ENCODE measurements at places on chromosomes 6 and 20.

GRCh38 chr20:32462900-32463641 lies 104.9 kb downstream of the ASXL1 start:
- DNase-seq, result no peak

GRCh38 chr20:4681401-4681800 lies 40.3 kb upstream of the PRND start:
- DNase-seq, result no peak

DNA sequence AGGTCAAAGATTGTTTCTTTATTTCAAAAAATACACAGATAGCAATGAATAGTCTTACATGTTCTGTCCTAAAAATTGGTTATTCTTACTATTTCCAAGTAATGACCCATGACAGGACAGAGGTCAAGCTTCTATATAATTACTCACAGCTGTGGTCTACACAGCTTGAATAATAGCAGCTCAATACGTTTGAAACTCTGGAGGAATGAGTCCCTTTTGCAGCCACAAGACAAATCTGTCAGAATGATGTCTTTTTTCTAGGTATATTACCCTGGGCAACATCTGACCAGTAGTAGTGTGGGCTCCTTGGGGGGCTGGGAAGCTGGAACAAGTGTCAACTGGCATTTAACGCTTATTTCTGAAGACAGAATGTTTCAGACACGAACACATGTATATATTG lies 84.9 kb upstream of the HTR1B start:
- DNase-seq, result no peak

DNA sequence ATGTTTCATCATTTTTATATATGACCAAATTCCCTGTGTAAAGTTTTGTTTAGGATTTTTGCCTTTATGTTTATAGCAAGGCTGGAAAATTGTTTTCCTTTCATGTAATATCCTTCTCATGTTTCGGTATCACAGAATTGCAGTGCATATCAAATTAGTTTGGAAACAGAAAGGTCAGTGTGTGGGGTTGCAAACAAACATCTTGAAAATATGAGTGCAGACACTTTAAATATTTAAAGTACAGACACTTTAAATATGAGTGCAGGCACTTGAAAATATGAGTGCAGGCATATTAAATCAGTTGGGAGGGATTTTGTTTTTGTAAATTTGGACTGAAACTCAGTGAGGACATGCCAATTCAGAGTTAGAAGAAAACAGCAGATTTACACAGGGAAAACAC lies 6.5 kb downstream of the SLPI start:
- DNase-seq, result no peak

- no peak for DNase-seq
Observed at GRCh38 chr20:50014570-50015562, 32.1 kb downstream of the SNAI1 start.

- no peak for DNase-seq
Observed at GRCh38 chr6:16635810-16636602, 125.3 kb downstream of the ATXN1 start.

DNA sequence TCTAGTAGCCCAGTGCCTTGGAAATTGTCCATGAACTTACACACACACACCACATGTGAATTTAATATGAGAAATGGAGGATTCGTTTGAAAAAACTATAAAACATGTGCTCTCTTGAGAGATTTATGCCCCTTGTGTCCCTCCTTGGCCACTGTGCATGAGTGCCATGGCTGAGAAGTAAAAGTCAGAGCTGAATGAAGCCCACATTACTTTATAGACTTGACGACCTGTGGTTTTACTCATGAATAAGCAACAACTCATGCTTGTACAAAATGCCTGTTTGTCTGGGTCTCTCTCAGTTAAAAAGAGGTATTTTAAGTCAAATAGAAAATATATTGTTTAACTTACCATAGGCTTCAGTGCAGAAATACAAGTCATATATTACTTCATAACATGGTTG lies 102.7 kb downstream of the KCNQ5 start:
- DNase-seq, result no peak

- no peak for DNase-seq
Observed at GRCh38 chr20:12728782-12729181, 280.0 kb upstream of the SPTLC3 start.

GRCh38 chr6:168190014-168190405 lies 111.0 kb upstream of the FRMD1 start:
- DNase-seq, result no peak

DNA sequence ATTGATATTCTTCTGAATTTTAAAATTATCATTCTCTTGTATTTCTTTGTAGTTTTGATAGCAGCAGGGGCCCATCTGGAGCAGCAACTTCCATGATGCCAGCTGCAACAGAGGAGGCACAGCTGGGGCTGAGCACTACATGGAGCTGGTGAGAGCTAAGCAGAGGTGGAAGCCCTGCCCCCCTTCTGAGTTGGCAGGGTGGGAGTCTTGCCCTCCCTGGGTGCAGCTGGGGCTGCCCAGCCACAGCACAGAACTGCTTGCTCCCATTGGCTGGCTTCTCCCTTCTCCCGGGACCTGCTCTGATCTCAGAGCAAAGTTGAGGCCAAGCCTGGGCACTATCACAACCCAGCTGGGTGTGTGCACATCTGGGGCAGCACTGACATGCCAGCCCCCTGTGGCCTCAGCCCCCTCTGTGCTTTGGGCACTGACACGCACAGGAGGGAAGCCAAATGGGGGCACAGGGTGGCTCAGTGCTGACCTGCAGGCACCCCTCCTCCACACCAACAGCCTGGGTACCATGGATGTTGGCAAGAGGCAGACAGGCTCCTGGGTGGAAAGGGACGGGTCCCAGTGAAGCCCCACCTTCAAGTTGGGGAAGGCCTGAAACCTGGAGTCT lies 69.1 kb upstream of the EYA4 start:
- no peak for DNase-seq

DNA sequence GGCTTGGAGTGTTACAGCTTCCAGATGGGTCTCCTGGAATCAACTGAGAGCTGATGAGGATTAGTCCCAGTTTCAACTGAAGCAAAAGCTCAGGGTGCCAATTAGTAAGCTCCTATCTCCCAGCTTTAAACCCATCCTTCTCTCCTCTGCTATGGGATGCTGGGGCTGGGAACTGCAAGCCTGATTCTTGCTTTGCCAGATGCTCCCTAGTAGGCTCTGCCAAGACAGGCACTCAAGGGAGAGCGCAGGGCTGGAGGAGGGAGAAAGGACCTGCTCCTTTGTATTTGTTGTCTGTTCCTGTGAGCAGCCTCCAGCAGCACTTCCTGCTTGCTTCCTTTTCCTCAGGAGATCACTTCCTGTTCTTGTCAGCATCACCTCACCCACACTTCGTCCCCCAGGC lies 309.7 kb downstream of the KIF16B start:
- DNase-seq, result no peak

GRCh38 chr6:161273274-161273751 lies 548 bp downstream of the AGPAT4 start:
- no peak for DNase-seq

GRCh38 chr6:143127941-143128680 lies 67.4 kb downstream of the AIG1 start:
- DNase-seq, result no peak

DNA sequence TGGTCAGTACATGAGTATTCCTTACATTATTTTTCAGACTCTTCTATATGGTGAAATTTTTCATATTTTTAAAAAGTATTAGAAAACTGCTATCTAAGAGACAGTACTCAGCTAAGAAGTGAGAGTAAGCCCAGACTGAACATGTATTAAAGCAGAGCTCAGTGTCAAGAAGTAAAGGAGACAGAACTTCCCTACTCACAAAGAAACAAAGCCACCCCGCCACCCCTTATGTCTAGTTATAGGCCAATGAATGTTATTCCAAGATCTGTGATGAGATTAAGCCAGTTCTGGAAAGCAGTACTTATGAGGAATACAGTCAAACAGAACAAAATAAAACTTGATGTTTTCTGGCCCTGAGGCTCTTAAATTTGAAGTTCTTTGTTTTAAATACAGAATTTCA lies 114.5 kb downstream of the RNGTT start:
- no peak for DNase-seq

GRCh38 chr6:147508866-147509608 lies 547 bp downstream of the SAMD5 start:
- DNase-seq, result peak; percentile 14

GRCh38 chr6:43714311-43715055 lies 26.9 kb upstream of the MRPS18A start:
- no peak for DNase-seq

GRCh38 chr6:894274-894673 lies 201.3 kb upstream of the EXOC2 start:
- no peak for DNase-seq

- DNase-seq, result no peak
Observed at GRCh38 chr20:35901678-35902544, 52.4 kb downstream of the SCAND1 start.

DNA sequence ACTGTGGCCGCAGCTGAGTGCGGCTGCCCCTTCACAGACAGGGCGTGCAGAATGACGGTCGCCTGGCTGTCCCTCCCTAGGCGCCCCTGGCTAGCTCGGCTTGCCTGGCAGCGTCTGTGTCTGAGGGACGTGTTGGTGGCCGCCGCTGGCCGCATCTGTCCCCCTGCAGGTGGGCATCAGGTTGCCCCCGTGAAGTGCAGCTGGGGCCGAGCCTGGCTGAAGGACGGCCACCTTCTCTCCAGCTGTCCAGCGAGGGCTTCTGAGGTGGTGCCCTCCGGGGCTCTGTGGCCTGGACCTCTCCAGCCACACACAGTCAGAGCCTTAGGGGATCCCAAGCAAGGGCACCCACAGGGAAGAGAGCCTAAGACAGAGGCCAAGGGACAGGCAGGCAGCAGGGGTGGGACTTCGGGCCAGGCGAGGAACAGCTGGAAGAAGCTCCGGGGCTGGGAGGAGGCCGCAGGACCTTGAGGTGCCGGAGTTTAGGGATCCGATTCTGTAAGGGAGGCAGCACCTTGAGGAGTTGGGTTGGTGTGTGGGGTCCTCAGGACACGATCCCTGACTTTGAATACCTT lies 89.0 kb upstream of the EPB41L1 start:
- no peak for DNase-seq

DNA sequence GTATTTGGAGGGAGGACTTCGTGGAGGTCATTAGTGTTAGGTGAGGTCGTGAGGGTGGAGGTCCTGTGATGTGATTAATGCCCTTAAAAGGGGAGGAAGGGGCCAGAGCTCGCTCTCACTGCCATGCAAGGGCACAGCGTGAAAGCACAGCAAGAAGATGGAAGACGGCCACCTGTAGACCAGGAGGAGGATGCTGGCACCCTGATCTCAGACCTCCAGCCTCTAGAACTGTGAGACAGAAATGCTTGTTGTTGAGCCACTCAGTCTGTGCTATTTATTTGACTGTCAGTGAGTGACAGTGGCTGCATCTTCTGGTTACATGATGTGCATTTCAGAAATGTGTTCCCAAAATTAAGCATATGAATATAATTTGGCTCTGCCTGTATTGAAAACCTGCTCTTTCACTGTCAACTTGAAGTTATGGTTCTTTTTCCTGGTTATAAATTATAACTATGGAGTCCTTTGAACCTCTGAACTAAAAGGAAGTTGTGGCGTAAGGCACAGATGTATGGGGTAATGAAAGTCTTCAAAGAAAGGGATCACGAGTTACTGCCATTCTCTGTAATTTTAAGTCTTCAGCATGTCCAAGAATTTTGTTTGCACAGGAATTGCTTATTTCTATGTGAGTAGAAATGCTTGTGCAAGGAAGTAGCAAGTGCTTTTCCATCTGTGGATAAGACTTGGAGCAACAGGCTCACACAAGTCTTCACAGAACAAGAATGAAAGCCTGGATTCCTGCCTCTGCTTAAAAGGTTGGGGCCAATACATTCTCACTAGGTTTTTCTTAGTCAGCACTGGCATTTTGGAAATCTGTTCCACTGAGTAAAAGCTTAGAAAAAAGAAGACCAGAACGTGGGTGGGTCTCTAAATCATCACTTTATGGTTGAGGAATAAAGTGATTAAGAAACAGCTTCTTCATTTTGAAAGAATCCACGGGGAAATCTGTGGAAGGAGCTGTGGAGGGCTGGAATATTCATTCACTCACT lies 10.3 kb downstream of the PPP1R14C start:
- no peak for DNase-seq

- DNase-seq, result no peak
Observed at GRCh38 chr6:32173051-32173727, 2.7 kb downstream of the AGPAT1 start.

DNA sequence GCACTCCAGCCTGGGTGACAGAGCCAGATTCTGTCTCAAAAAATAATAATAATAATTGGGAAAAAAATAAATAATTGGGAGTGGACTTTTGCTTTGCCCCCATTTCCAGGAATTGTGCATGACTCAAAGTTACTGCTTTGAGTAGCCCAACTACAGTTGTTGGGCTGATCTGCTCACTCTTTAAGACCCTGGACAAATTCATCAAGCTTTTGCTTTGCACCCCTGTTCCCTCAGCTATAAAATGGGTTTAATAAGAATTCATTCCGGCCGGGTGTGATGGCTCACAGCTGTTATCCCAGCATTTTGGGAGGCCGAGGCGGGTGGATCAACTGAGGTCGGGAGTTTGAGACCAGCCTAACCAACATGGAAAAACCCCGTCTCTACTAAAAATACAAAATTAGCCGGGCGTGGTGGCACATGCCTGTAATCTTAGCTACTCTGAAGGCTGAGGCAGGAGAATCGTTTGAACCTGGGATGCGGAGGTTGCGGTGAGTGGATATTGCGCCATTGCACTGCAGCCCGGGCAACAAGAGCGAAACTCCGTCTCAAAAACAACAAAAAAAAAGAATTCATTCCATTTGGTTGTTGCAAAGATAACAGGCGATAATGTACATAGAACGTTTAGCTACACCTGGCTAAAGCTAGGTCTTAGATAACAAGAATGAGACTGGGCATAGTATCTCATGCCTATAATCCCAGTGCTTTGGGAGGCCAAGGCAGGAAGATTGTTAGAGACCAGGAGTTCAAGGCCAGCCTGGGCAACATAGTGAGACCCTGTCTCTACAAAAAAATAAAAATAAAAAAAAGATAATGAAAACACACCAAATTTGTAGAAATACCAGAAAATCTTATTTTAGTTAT lies 87.9 kb upstream of the ZNF217 start:
- no peak for DNase-seq

GRCh38 chr6:34926655-34927054 lies 37.6 kb downstream of the ANKS1A start:
- no peak for DNase-seq

DNA sequence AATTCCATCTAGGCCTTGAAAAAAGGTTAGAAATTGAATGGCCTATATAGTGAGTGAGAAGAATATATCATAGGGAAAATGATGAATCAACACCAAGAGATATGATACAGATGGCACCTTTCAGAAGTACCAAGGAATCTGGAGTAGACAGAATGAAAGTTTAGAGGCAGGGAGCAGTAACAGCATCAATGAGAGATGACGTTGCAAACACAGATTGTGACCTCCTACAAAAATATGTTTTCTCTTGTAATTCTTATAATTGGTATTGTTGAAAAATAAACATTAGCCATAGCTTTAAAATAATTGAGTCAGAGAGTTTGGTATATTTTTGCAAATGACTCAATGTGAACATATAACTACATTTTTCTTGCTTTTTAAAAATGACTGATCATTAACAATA lies 1223.1 kb upstream of the GJE1 start:
- DNase-seq, result no peak

GRCh38 chr20:63738687-63739129 lies 868 bp upstream of the SLC2A4RG start:
- DNase-seq, result no peak

GRCh38 chr20:10547276-10548114 lies 112.4 kb downstream of the SLX4IP start:
- DNase-seq, result no peak

GRCh38 chr6:39681674-39682121 lies 43.5 kb downstream of the KIF6 start:
- DNase-seq, result no peak

GRCh38 chr6:45076217-45076930 lies 251.8 kb upstream of the RUNX2 start:
- no peak for DNase-seq

- DNase-seq, result peak; percentile 97
Observed at GRCh38 chr20:63955827-63956663, at the start of gene UCKL1. UCKL1 (minus strand) TSS chr20:63956416; CDS start chr20:63956372, 44 bp downstream.

GRCh38 chr20:421685-422250 lies 13.7 kb downstream of the RBCK1 start:
- no peak for DNase-seq
